ENCODE measurements at places on chromosomes 11 and 22.

DNA sequence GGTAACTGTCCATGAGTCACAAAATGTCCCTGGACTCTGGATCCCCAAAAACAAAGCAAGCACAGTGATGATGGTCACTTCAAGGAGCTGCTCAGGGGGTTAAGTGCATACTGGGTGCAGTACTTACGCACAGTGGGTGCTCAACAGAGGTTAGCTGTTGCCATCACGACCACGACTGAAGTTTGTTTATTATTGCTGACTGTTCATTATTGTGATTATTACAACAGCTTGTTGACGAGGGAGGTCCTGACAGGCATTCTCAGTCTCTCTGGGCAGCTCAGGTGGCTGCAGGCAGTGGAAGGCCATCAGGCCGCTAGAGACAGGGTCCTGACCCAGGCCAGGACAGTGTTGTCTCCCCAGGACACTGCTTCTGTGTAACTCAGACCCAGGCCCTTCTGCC is 418.8 kb downstream of the SHANK2 start:
- DNase-seq = no peak

- no peak for DNase-seq
These were observed 47.0 kb upstream of the AMPD3 start for GRCh38 chr11:10407749-10408685.

DNA sequence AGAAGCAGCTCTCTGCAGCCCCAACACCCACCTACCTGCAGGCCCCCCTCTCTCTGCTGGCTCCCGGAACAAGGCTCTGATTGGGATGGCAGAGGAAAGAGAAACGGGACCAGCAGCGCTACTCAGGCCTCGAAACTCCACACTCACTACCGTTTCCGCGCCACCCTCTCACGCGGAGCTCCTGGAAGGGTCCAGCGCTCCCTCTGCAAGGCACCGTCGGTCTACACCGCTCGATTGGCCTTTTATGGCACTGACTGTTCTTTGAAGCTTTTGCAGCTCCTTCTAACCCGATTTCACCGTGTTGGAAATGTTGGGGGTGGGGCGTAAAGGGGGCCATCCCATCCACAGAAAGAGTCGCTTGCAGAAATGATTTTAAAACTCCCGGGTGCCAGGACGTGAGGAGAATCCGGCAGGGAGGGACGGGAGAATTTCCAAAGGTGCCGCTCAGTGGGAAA is 323 bp upstream of the PANX1 start:
- no peak for DNase-seq

DNA sequence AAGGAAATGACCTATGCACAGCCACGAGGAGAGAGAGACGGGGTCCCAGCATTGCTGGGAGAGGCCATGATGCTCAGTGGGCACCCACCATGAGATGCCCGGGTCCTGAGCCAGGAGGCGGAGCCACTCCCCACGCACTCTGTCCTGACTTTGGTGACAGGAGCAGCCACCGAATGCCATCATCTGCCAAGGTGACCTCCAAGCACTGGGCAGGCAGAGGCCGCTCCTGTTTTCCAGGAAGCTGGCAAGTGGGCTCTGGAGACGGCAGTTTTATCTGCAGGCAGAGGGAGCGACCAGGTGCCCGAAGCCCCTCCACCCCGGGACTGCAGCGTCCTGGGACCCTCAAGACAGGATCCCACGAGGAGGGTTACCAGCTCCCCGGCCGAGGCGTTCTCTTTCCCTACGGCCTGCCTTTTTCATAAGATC is 453.9 kb downstream of the BRD1 start:
- no peak for DNase-seq

DNA sequence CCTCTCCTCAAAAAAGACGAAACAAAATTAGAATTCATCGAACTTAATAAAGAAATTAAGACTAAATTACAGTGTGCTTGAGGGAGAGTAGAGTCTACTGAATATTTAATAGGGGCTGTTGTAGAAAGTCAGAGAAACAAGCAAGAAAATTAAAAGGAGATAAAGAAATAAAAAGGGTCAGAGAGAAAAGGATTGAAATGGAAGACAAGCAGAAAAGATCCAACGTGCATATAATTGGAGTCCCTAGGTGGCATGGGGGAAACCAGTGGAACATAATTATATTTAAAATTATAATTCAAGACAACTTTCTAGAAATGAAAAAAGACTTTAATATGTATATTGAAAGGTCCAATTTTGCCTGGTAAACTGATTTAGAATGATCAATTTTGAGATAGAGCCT is 74.3 kb downstream of the ACER3 start:
- no peak for DNase-seq

GRCh38 chr11:14270690-14271542 is 88.1 kb downstream of the RRAS2 start:
- no peak for DNase-seq

DNA sequence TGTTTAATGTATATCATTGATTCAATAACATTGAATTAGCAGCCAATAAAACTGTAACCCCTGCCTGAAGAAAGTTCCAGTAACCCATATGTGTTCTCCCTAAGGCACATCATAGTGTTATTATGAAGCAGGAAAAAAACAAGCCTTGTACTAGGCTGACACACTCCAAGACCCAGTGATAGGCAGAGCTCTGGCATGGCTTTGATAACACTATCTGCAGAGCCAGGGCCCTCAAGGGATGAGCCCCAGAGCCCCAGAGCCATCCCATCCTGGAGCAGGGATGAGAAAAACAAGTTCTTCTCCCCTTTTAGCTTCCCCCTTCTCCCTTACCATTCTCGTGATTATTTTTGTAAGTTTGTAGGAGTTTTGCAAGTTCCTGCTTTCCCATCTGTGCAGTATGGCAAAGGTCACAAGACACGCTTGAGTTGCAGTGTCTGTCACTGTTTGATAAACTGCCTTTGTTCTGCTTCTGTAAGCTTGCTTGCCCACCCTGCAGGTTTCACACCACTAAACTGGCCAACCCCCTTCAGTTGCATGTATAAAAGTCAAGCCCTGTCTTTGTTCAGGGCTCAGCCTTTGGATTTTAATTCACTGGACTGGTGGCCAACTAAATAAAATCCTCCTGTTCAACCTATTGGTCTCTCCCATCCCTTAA is 22.3 kb upstream of the GUCY1A2 start:
- DNase-seq = no peak

- DNase-seq = no peak
These were observed 2.9 kb downstream of the C11orf87 start for GRCh38 chr11:109424901-109425300.

DNA sequence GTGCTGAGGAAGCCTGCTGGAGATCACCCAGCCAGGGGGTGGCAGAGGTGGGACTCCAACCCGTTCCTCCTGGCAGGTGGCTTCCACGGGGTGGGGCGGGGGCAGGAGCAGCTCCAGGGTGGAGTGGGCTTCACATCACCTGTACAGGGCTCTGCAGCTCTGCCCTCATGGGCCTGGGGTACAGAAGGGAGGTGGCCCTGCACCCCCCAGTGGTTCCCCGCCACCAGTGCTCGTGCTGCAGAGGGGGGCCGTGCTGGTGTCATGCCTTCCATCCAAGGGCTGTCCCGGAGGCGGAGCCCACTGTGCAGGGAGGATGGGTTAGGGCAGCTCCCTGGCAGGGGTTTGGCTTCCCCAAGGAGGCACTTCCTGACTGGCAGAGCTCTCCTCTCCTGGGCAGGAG is 76.4 kb upstream of the SHISAL1 start:
- DNase-seq = no peak

DNA sequence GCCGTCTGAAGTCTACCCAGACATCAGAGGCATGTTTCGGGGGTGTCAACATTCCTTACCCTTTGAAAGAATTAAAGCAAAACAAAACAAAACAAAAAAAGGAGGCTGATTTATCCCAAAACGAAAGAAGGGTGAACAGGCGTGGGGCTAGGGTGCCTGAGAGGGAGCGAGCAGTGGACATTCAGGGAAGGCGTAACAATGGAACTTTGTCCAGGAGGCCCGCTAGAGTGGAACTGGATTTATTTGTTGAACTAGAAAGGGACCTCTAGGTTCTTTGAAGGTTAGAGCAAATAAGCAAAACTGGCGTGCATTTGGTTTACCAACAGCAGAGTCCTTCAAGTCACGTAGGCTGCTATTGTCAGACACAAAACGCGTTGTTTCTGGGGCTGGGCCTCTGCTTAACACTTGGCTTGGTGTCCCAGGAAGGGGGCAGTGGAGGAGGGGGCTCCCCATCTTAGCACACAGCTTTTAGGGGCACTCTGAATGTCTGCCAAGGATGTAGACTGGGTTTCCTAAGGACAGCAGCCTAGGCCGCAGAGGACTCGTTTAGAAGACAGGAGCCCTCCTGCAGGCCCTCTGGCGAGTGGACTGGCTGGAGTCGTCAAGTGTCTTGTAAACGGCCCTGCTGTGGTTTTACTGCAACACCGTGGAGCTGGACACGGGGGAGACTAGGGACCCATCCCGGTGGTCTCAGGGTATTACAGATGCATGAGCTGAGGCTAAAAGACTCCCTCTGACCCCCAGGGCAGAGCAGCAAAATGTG is 203.7 kb upstream of the SORL1-AS1 start:
- DNase-seq = no peak

All from stimulated activated CD4-positive, alpha-beta T cell treated with anti-CD3 and anti-CD28 coated beads, TNF-alpha, amount 100 ng/mL, for 1 hour (primary cell).